Tibial nerve (tissue), 4 donors: ENCODE measurements at places on chromosomes 1 and 21. TPM values are rescaled to one million over a fixed set of nuclear protein-coding genes. Genes with fewer than 3 reads are reported as not detected.

GRCh38 chr21:35503671-35504070, 454.6 kb upstream of the RUNX1 start:
- peak; percentile 16 for DNase-seq
- H3K27ac ChIP-seq, result no peak overlapping the region
- H3K4me3 ChIP-seq, result no peak overlapping the region
- no peaks in the 10 kb centered on the region for H3K27me3 ChIP-seq

Gene IVL
- total RNA-seq, result not detected

Gene CLDN17
- total RNA-seq, result not detected

Gene ASCL5
- total RNA-seq, result not detected

DNA sequence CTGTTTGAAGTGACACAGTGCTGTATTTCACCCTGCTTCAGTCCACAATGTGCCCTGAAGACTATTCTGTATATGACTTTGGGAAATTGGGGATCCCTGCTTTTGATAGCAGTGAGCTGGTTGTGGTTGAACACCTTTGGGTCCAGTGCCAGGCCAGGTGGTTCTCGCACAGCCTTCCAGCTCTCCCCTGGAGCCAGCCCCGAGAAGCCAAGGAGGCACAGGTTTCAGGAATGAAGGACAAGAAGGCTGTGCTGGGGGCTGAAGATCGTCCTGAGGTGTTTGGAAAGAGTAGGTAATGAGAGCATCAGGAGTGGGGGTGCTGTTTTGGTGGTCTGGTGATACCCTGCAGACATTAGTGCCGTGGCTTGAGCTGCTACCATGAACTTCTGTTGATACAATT, 131.4 kb upstream of the COL6A1 start:
- H3K27ac ChIP-seq, result no peak overlapping the region

DNA sequence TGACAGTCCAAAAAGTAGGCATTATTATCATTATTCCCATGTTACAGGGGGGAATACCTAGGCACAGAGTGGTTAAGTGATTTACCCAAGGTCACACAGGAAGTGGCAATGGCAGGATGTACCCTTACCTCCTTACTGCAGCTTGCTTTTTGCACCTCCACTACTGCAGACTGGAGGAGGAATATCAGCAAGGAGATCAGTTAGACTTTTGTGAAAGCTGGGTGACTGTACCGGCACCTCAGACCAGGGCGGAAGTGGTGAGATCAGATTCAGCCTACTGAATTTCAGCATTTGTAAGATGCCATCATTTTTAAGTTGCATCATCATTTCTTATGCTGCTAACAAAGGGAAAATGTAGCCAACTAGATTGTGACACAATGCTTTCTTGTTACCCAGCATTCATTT, 4.5 kb downstream of the ADARB1 start:
- H3K4me3 ChIP-seq, result no peak overlapping the region
- no peak overlapping the region for H3K27ac ChIP-seq
- no peak for DNase-seq

DNA sequence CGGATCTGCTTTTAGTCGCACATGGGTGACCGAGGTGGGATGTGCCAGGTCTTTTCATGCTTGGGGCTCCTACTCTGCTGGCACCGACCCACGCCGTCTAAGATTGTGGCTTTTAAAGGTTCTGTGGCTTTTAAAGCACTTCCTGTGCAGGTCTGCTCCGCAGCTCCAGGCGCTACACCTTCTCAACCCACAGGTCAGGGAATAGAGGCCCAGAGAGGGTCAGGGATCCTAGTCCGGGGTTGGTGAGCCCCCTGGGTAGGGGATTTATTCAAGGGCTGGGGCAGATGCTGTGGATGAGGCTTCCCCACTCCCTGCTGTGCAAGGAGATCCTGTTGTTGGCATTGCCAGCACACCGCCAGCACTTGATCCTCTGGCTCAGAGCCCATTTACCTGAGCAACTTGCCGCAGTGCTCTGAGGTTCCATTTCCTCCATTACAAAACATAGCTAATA, 212.8 kb upstream of the RAB4A start:
- peak overlapping the region; percentile 18 for H3K27ac ChIP-seq
- H3K36me3 ChIP-seq, result no peaks in the 10 kb centered on the region
- no peak for DNase-seq
- no peaks in the 10 kb centered on the region for H3K27me3 ChIP-seq

Gene AGT
- total RNA-seq, result 25.2 TPM

Gene BATF3
- 3.5 TPM for total RNA-seq

Gene TMEM54
- 13.1 TPM for total RNA-seq

Gene TLCD4
- total RNA-seq, result 9.0 TPM

Gene HSD11B1
- total RNA-seq, result 92.2 TPM

Gene B3GALT5
- total RNA-seq, result not detected

Gene ATXN7L2
- 6.5 TPM for total RNA-seq

- H3K36me3 ChIP-seq, result no peaks in the 10 kb centered on the region
- peaks cover 9% of the 10 kb centered on the region for H3K4me1 ChIP-seq
- no peak overlapping the region for H3K4me3 ChIP-seq
- no peak for DNase-seq
Observed at GRCh38 chr1:211333906-211334305, 7.3 kb downstream of the TRAF5 start.

- peaks cover 13% of the 10 kb centered on the region for H3K4me1 ChIP-seq
- no peak for DNase-seq
- H3K36me3 ChIP-seq, result no peaks in the 10 kb centered on the region
- no peaks in the 10 kb centered on the region for H3K27me3 ChIP-seq
- no peak overlapping the region for H3K4me3 ChIP-seq
- no peak overlapping the region for H3K27ac ChIP-seq
Observed at GRCh38 chr1:20632386-20632785, 872 bp upstream of the PINK1 start.

- no peak overlapping the region for H3K4me3 ChIP-seq
- no peak overlapping the region for H3K27ac ChIP-seq
- H3K27me3 ChIP-seq, result no peaks in the 10 kb centered on the region
- H3K36me3 ChIP-seq, result peaks cover 29% of the 10 kb centered on the region
- no peak for DNase-seq
- H3K4me1 ChIP-seq, result no peaks in the 10 kb centered on the region
Observed at GRCh38 chr21:46109313-46110221, 11.7 kb downstream of the COL6A2 start.

GRCh38 chr1:200034761-200035396, 7.4 kb downstream of the NR5A2 start:
- H3K27me3 ChIP-seq, result peaks cover 100% of the 10 kb centered on the region
- no peaks in the 10 kb centered on the region for H3K4me1 ChIP-seq
- H3K27ac ChIP-seq, result no peak overlapping the region
- no peak for DNase-seq
- no peak overlapping the region for H3K4me3 ChIP-seq

Gene RNU1-2
- under 0.01 TPM for total RNA-seq

GRCh38 chr1:70659891-70660290, 248.8 kb downstream of the CTH start:
- H3K27ac ChIP-seq, result no peak overlapping the region
- no peaks in the 10 kb centered on the region for H3K27me3 ChIP-seq
- H3K4me1 ChIP-seq, result no peaks in the 10 kb centered on the region
- no peak overlapping the region for H3K4me3 ChIP-seq
- no peak for DNase-seq

- H3K4me3 ChIP-seq, result no peak overlapping the region
- no peaks in the 10 kb centered on the region for H3K27me3 ChIP-seq
- H3K4me1 ChIP-seq, result no peaks in the 10 kb centered on the region
- no peaks in the 10 kb centered on the region for H3K36me3 ChIP-seq
Observed at GRCh38 chr1:55396381-55396891, 181.3 kb upstream of the USP24 start.

Gene EPB41
- 13.9 TPM for total RNA-seq

Gene ZBTB8B
- not detected for total RNA-seq

DNA sequence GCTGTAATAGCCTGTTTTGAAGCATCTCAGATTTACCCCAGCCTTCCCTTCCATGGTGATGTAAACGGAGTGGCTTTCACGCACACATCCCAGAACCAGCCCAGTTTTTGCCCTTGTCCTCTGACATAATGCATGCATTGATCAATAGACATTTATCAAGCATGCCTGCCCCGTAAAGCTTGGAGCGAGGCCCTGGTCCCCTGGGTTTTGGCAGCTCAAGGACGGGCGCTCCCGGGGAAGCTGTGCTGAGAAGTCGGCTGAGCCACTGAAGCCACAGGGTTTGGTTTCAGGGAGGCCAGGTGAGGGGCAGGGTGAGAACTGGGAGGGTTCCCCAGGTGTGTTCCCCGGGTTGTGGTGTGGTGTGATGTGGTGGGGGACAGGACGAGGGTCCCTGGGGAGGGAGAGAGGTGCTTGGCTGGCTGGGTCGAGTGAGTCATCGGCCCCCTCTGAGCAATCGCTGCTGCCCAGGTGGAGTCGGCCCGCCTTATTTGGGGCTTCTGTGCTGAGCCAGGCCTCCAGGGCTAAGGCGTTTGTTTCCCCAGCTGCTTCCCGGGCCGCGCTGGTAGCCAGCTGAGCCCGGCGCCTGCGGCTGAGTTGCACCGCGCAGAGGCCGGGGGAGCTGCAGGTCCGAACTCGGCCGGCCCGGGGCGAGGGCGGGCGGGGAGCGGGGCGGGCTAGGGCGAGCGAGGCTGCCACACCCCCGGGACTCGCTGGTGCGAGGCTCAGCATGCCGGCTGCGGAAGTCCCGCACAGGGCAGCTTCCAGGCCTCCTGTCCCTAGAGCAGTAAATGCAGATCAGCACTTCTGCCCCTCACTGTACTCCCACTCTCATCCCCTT, 23.6 kb downstream of the ATP2B4 start:
- peaks cover 23% of the 10 kb centered on the region for H3K4me1 ChIP-seq
- peak overlapping the region; percentile 45 for H3K4me3 ChIP-seq
- H3K27me3 ChIP-seq, result no peaks in the 10 kb centered on the region

DNA sequence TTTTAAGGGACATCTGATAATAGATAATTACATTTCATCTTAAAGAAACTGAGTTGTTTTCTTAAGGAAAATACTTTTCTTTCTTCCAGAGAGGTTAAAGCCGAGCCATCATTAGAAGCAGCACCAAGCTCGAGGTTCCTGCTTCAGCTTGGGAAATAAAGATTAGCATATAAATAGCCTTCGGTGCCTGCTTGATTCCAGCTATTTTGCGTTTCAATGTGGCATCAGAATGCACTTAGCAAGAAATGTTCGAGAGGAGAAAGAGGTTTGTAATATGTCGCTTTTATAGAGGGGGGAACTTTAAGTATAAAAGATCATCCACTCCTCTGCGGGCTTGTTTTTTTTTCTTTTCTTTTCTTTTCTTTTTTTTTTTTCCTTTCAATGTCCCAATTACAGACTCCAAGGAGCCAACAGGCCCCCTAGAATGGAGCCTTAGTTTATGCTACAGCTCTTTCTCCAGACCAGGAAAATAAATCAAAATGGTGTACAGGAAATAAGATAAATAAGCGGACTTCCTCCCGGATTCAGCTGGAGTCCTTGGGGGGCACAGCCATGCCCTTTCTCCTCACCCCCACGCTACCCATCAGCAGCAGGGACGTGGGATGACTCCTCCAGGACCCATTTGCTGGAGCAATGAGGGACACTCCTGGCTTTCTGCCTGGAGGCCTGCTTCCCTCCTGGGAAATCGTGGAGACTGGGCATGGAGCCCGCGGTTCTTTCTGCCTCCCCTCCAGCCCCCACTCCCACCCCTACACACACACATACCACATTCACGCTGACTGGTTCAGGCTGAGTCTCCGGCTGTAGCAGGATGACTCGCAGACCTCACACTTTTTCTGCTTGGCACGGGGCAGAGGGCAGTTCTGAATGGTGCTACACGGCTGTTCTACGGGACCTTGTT, 131.6 kb downstream of the RRAGC start:
- H3K36me3 ChIP-seq, result no peaks in the 10 kb centered on the region
- no peak overlapping the region for H3K27ac ChIP-seq
- DNase-seq, result peak; percentile 4
- peaks cover 6% of the 10 kb centered on the region for H3K4me1 ChIP-seq

DNA sequence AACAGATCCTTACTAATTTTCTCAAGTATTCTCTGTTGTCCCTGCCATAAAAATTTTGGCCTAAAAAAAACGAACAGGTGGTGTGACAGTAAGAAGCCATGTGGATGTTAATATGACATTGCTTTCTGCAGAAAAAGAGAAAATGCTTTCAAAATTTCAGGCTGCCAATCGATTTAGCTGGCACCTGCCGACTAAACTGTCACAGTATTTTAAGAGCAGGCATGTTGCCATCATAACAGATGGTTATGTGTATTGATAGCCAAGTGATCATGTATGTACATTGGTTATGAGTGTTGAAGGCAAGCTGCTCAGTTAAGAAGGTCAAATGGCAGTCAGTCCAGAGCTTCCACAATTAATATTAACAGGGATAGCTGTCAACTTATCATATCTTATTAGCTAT, 1017.0 kb downstream of the MRPL39 start:
- DNase-seq, result no peak
- no peaks in the 10 kb centered on the region for H3K27me3 ChIP-seq
- no peaks in the 10 kb centered on the region for H3K4me1 ChIP-seq
- no peaks in the 10 kb centered on the region for H3K36me3 ChIP-seq

Gene BRINP3
- not detected for total RNA-seq

- DNase-seq, result no peak
- H3K36me3 ChIP-seq, result no peaks in the 10 kb centered on the region
- no peaks in the 10 kb centered on the region for H3K4me1 ChIP-seq
- H3K27ac ChIP-seq, result no peak overlapping the region
- no peak overlapping the region for H3K4me3 ChIP-seq
- no peaks in the 10 kb centered on the region for H3K27me3 ChIP-seq
Observed at GRCh38 chr21:14403681-14404318, 20.9 kb upstream of the HSPA13 start.

Gene PDZK1
- not detected for total RNA-seq

Gene RAD54L
- total RNA-seq, result 1.5 TPM

- no peak overlapping the region for H3K4me3 ChIP-seq
- H3K4me1 ChIP-seq, result no peaks in the 10 kb centered on the region
- no peak overlapping the region for H3K27ac ChIP-seq
- DNase-seq, result no peak
- no peaks in the 10 kb centered on the region for H3K27me3 ChIP-seq
- no peaks in the 10 kb centered on the region for H3K36me3 ChIP-seq
Observed at GRCh38 chr1:87208931-87209330, 119.7 kb upstream of the LMO4 start.

Gene TRAPPC10
- total RNA-seq, result 36.6 TPM

Gene OR2T11
- not detected for total RNA-seq

- no peaks in the 10 kb centered on the region for H3K36me3 ChIP-seq
- H3K27ac ChIP-seq, result no peak overlapping the region
- H3K27me3 ChIP-seq, result no peaks in the 10 kb centered on the region
- DNase-seq, result no peak
- H3K4me3 ChIP-seq, result no peak overlapping the region
Observed at GRCh38 chr1:119702384-119702783, 9.3 kb upstream of the PHGDH start.

- DNase-seq, result no peak
- H3K4me1 ChIP-seq, result peaks cover 3% of the 10 kb centered on the region
- no peak overlapping the region for H3K27ac ChIP-seq
- H3K36me3 ChIP-seq, result no peaks in the 10 kb centered on the region
- no peak overlapping the region for H3K4me3 ChIP-seq
Observed at GRCh38 chr1:221865808-221866207, 123.9 kb upstream of the DUSP10 start.

DNA sequence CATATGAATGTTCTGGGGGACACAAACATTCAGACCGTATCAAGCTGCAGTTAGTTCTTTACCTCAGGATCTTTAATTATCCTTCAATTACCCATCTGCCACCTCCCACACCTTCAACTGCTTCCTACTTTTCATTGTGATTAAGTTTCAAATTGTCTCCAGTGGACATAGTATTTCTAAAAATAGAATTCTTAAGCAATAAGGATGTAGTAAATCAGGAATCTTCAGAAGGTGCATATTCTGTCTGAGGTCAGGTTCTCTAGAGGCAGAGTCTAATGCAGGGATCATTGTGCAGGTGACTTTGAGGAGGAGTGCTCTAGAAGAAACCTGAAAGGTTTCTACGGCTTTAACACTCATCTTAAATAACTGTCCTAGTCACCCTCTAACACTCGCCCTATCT, 102.6 kb upstream of the PPP2R5A start:
- no peaks in the 10 kb centered on the region for H3K36me3 ChIP-seq
- H3K4me3 ChIP-seq, result no peak overlapping the region
- no peaks in the 10 kb centered on the region for H3K27me3 ChIP-seq
- DNase-seq, result no peak
